Activated naive CD4-positive, alpha-beta T cell (primary cell): ENCODE measurements at places on chromosomes 12 and 14.

DNA sequence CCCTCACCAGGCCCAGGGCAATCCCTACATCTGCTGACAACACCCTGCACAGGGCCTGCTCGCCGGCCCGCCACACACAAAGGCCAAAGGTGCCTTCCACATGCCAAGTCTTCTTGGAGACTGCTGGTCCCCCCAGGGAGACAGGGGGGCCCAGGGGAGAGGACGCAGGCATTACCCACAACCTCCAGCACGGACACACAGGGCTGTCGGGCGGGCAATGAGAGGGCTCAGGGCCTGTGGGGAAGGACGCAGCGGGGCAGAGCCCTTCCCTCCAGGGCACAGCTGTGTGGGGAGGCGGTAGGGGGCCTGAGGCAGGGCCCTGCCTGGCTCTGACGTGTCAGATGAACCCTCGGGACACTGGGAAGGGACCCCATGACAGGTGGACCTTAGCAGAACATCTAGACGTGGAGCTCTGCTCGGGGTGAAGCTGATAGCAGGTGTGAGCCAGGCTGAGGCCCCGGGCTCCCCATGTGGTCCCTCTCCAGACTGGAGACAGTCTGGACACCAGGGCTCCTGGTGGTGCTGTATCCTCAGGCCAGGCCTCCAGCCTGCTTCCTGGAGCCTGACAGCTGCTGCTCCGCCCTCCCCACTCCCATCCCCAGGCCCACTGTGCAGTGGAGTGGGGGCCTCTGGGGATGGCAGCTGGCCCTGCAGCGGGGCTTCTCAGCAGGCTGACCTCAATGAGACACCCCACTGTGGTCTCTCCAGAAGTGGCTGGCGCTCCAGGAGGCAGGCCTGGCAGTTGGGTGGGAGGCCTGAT, 31.6 kb upstream of the NUDT14 start:
- no peak for DNase-seq

DNA sequence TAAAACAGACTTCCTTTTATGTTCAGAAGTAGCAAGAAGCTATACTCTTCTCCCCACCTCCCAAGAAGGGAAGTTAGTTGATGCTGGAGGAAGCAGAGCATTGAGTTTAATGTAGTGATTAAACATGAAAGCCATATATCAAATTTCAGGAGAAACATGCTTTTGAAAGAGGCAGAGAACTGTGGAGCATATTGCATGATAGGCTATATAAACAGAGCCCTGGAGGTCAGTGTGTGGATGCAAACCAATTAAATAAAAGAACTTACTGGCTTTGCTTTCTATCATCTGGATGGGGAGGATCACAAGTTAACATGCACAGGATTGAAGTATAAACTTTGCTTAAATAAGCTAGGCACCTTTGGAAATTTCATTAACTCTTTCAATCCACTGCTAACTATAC, 94.1 kb downstream of the MSRB3 start:
- no peak for DNase-seq

DNA sequence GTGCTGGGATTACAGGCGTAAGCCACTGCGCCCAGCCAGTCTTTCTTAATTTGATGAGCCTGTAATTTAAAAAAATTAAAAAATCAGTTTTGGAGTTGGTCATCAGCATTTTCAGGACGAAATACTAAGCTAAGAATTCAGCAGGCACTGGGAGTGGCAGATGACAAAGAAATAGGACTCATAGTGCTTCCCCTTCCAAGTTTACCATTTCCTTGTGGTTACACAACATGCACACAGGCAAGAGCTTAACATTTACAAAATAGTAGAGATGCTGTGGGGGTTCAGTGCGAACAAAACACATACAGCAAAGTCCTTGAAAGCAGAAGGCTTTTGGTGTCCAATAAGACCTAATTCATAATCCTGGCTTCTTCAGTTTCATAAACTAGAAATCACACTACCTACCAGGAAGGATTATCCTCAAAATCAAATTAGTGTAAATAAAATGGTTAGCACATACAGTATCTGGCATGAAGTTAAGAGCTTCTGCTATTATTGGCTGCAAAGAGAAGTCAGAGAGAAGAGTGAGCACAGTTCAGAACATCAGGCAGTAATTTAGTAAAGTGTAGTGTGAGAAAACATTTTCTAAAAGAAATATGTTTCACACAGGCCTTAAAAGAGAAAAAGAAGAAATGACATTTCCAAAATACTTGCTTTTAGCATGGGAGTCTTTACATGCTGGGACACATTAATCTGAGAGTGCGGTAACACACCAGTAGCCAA, 22.2 kb upstream of the KIF21A start:
- no peak for DNase-seq

DNA sequence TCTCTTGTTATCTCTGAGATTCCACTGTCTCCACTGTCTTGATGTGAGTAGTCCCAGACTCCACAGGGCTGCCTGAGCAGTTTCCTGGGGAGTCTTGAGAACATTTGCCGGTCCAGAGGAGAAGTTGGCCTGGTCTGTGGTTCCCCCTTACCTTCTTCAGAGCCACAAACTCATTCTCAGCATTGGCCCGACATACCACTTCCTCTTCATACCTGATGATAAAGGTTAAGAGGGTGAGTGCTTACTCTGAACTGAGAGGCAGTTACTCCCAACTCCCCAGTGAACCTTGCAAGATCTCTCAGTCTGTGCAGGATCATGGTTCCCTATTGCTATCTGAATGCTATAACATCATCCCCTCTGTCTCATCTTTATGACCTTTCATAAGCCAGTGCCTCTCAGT, 2.6 kb downstream of the KRT84 start:
- no peak for DNase-seq

- no peak for DNase-seq
Measured at GRCh38 chr14:31057035-31057434, 30.9 kb upstream of the STRN3 start.

GRCh38 chr12:22335794-22336166, 1.3 kb upstream of the ST8SIA1 start:
- no peak for DNase-seq

DNA sequence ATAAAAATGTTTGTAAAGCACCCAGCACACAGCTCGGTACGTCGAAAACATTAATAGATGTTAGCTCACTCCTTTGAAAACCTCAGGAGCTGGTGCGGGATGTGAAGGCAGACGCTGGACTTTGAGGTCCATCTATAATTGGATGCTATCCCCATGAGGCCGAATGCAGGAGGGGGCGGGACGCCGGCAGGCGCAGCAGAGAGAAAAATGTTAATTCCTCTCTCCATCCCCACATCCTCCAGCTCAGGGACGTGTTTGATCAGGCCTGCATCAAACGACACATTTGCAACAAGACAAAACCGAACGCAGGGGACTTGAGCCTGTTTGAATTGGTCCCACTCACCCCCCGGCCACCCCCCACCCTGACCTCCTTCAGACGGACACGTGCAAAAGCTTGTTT, 231.0 kb downstream of the RBM19 start:
- no peak for DNase-seq

GRCh38 chr14:80933282-80933681, 8.3 kb downstream of the CEP128 start:
- DNase-seq: no peak

GRCh38 chr12:4275016-4275869, 1.7 kb downstream of the CCND2 start:
- DNase-seq: no peak

- no peak for DNase-seq
Measured at GRCh38 chr14:57883061-57883460, 17.2 kb upstream of the SLC35F4 start.
